NCI-H1417 treated with DMSO at 0.1 percent for 48 hours (cell line): ENCODE measurements at places on chromosomes 5 and 9.

- no peak for DNase-seq
Observed at GRCh38 chr9:7316967-7317366, 482.6 kb downstream of the DMAC1 start.

GRCh38 chr5:88671505-88672499 lies 211.2 kb downstream of the MEF2C start:
- DNase-seq, result no peak

DNA sequence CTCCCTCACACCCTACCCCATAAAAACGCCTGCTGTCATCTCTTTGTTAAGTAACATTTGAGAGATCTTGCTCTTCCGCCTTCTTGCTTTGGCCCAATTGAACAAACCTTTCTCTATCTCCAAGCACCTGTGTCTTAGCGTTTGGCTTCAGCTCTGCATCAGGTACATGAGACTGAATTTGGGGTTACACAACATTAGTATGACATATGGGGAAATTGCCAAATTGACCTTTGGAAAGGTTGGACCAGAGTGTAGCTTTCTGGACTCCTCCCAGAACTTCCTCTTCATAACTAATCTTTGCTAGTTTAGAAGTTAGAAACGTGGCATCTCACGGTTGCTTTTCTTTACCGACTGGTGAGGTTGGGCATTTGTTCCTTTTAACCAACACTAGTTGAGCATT lies 3.5 kb upstream of the EXOSC3 start:
- no peak for DNase-seq

GRCh38 chr5:110017854-110018253 lies 328.1 kb downstream of the MAN2A1 start:
- no peak for DNase-seq
